ENCODE measurements at places on chromosomes 2 and 18.

DNA sequence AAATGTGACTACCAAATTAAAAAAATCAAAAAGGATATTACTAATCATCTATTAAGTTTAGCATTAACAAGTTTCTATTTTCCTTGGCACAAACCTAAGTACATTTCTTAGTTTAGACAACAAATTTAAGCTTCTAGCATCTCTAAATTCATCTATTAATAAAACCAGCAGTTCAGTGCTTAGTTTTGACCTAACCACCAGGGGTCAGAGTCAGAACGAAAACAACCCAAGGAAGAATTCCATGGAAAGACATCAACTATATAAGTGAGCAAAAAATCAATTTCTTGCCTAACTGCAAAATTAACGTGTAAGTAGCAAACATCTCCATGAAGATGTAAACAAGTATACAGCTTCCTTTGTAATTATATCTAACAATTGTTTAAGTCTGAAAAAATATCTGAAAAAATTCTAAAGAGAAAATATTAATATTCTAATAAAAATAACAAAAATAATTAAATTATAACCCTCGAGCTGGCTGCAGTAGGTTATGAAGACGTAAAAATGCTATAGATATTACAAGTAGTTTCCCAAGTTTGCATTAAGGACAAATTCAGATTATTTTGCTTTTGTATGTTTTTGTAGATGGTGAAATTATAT lies 83.7 kb downstream of the CERKL start:
- DNase-seq, result peak; percentile 9

DNA sequence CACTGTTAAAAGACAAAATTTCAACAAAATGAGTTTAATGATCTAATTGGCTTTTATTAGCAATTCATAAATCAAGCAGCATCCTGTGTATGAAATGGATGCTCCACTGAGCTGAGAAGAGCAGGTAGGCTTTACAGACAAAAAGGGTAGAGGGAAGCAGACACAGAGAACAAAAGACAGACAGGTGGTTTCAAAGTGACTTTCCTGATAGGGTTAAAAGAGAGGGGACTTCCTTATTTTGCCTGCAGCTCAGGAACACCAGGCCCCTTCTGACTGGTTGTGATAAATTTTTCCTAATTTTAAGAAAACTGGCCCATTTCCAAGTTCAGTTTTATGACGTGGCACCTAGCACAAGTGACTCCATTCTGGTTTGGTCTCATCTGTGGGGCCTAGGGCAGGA lies 11.9 kb downstream of the TEX51 start:
- no peak for DNase-seq

- DNase-seq, result no peak
Measured at GRCh38 chr2:99490623-99491461, 1.0 kb upstream of the REV1 start.

GRCh38 chr2:37244755-37245154 lies 13.3 kb downstream of the NDUFAF7 start:
- no peak for DNase-seq

DNA sequence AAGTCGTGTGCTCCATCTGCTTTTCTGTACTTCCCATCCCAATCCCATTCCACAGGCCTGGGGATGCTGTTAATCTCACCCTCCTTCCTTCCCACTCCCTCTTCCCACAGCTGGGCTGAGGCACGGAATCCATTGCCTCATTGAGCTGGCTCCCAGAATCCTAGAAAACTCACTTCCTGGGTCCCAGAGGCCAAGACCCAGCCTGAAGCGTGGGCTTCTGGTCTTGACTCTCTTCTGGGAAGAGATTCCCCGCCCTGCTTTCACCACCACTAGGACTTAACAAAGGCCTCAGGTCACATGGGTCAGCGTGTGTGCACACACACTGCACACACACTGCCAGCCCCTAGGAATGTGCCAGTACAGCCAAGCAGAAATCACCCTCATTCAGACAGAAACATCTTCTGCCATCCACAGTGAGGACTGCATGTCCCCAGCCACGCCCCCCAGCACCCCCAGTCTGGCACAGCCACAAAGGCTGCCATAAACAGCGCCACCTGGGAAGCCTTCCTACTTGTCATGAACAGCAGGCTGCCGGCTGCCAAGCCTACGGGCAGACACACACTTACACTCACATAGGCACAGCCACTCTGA lies 165.8 kb downstream of the TNS1 start:
- peak; percentile 32 for DNase-seq

GRCh38 chr2:71859211-71859847 lies 288.3 kb downstream of the CYP26B1 start:
- no peak for DNase-seq

GRCh38 chr18:21389283-21389682 lies 147.3 kb downstream of the GREB1L start:
- DNase-seq, result no peak
